Kidney (tissue), 22 donors: ENCODE measurements at places on chromosomes 3 and 15. TPM values are rescaled to one million over a fixed set of nuclear protein-coding genes. Genes with fewer than 3 reads are reported as not detected.

CYP19A1 gene
- 0.50 TPM for total RNA-seq

MRPS25 gene
- 57.2 TPM for total RNA-seq

C3orf22 gene
- total RNA-seq: not detected

MAP1A gene
- 9.3 TPM for total RNA-seq

PLSCR2 gene
- total RNA-seq: 1.4 TPM

SEMA7A gene
- total RNA-seq: 3.6 TPM

ZDHHC19 gene
- total RNA-seq: 0.57 TPM

IGF1R gene
- total RNA-seq: 73.2 TPM

RPP25 gene
- total RNA-seq: 7.2 TPM

RTP1 gene
- not detected for total RNA-seq

GRCh38 chr3:140843656-140844055, 98.0 kb upstream of the SLC25A36 start:
- H3K4me1 ChIP-seq: no peaks in the 10 kb centered on the region
- no peaks in the 10 kb centered on the region for H3K36me3 ChIP-seq
- H3K27ac ChIP-seq: no peak overlapping the region
- DNase-seq: no peak

GRCh38 chr15:101637516-101637915, 14.7 kb downstream of the TM2D3 start:
- DNase-seq: no peak
- no peak overlapping the region for H3K27ac ChIP-seq
- H3K4me1 ChIP-seq: no peaks in the 10 kb centered on the region
- no peaks in the 10 kb centered on the region for H3K27me3 ChIP-seq
- peaks cover 10% of the 10 kb centered on the region for H3K36me3 ChIP-seq
- no peak overlapping the region for H3K4me3 ChIP-seq

DNA sequence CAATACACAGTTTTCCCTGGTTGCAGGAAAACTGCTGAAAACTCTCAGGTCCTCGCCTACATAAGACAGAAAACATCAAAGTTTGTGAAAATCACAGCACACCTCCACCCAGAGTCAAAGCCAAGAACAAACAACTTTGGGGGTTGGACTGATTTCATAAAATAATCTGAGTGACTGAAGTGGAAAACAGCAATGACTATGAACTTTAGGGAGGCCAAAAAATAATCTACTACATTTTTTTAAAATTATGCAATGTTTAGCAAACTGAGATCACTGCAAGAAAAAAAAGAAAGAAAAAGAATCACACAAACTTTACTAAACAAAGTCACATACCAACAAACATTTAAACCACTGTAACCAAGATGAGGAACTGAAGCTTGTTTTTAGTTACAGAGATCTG, 15.9 kb upstream of the FOXP1 start:
- H3K4me1 ChIP-seq: no peaks in the 10 kb centered on the region
- no peak overlapping the region for H3K4me3 ChIP-seq
- no peak for DNase-seq
- H3K36me3 ChIP-seq: no peaks in the 10 kb centered on the region

DNA sequence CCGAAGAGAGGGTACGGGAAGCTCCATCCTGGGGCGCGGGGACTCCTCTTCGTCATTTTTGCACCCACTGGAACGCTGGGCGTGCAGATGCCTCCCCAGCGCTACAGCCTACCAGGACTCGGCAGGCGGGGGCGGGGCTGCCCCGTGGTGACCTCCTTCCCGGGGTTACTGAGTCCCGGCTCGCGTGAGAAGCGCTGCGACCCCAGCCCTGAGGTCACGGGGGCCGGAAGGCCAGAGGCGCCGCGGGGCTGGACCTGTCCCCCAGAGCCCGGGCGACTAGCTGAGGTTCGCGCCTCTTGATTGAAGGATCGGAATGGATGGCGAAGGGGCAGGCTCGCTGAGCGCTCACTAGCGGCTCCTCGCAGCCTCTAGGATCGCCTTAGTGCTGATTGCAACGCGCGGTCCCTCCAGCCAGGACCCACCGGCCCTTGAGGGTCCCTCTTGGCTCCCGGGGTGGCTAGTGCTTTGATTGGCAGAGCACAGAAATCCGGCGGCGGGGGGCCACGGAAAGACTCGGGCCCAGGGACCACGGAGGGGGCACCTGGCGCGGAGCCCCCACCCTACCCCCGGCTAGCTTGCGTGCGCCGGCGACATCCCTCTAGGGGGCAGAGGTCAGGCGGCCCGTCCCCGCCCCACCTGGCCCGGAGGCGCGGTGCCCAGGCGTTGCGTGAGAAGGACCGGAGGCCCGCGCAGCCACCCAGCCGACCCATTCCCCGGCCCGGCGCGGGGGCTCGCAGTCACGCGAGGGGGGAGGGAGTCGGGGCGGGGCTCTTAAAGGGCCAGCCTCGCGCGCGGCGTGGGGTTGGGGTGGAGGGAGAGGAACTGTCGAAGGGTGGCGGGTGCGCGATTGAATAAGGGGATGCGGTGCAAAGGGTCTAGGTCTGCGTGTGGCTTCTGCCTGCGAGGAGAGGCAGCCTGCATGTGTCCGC, 781 bp upstream of the CYP1A1 start:
- no peaks in the 10 kb centered on the region for H3K36me3 ChIP-seq
- peak; percentile 50 for DNase-seq
- H3K27me3 ChIP-seq: peaks cover 9% of the 10 kb centered on the region
- peak overlapping the region; percentile 32 for H3K4me3 ChIP-seq
- no peak overlapping the region for H3K27ac ChIP-seq
- no peaks in the 10 kb centered on the region for H3K4me1 ChIP-seq

GRCh38 chr3:100879195-100879810, 113.9 kb downstream of the ABI3BP start:
- no peak overlapping the region for H3K27ac ChIP-seq
- H3K4me3 ChIP-seq: no peak overlapping the region
- H3K4me1 ChIP-seq: no peaks in the 10 kb centered on the region
- DNase-seq: no peak

DNA sequence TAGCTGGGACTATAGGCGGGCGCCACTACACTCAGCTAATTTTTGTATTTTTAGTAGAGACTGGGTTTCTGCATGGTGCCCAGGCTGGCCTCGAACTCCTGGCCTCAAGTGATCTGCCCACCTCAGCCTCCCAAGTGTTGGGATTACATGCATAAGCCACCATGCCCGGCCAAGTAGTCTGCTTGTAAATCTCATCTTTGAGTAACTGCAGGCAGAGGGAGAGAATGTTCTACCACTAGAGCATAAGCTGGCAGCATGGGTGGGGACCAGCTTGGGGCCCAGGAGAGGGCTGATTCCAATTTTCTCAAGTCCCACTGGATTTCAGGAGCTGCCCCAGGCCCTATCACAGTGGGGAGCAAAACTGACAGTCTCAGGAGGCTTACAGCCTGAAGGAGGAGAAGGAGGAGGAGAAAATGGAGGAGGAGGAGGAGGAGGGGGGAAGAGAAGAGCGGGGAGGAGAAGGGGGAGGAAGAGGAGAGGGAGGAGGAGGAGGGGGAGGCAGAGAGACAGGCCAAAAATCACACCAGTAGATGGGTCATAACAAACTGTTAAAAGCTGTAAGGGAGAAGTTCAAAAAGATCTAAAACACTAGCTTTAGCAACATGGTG, 229.1 kb upstream of the IGF1R start:
- no peaks in the 10 kb centered on the region for H3K27me3 ChIP-seq
- no peak for DNase-seq
- no peak overlapping the region for H3K27ac ChIP-seq
- peaks cover 9% of the 10 kb centered on the region for H3K4me1 ChIP-seq

DNA sequence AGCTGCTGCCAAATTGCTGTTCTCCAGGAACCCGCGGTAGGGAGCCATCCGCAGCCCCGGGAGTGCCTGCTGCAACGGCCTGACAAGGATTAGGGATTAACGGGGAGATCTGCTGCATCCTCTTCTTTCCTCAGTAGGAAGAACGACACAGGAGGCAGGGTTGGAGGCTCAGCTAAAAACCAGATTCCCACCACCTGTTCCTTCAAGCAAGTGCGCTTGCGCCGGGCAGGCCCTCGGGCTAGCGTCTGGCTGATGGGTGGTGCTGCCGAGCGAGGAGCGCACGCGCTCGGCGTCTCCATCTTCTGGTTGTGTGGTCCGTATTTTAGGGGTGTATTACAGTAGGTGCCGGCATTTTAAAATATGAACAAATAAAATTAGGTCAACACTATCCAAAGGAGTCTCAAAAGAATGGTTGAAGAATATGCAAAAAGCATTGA, 25.4 kb upstream of the SLC25A26 start:
- no peak overlapping the region for H3K27ac ChIP-seq
- peak; percentile 86 for DNase-seq
- H3K36me3 ChIP-seq: no peaks in the 10 kb centered on the region
- H3K27me3 ChIP-seq: no peaks in the 10 kb centered on the region

DNA sequence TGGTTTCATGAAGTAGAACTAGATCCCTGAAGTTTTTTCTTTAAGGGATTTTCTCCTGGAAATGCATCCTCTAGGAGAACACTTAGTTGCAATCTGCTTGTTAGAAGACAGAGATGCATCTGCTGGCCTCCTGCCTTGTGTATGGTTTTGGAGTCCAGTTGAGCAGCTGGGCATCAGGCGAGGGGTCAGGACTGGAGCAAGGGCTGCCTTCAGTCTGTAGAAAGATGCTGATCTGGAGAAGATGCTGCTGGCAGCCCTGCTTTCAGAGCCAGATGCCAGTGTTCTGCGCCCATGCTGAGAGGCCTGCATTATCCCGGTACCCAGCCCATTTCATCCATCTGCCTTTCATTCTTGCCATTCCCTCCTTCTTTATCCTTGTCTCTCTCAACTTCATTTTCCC, 77.4 kb downstream of the CHCHD6 start:
- no peak overlapping the region for H3K4me3 ChIP-seq
- no peak overlapping the region for H3K27ac ChIP-seq
- DNase-seq: no peak
- H3K4me1 ChIP-seq: no peaks in the 10 kb centered on the region
- no peaks in the 10 kb centered on the region for H3K36me3 ChIP-seq
- H3K27me3 ChIP-seq: no peaks in the 10 kb centered on the region

DNA sequence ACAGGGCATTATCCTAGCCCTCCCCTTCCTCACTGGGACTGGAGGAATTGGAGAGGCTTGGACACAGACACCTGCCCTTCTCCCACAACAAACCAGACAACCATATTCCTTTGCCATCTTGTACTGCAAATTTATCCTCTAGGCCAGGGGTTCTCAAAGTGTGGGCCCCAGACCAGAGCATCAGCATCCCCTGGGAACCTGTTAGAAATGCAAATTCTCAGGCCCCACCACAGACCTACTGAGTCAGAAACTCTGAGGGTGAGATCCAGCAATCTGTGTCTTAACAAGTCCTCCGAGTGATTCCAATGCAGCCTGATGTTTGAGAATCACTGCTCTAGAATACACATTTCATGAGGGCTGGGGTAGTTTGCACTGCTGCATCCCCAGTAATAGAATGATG, 115.4 kb downstream of the OXNAD1 start:
- DNase-seq: no peak
- H3K27me3 ChIP-seq: no peaks in the 10 kb centered on the region
- H3K4me3 ChIP-seq: no peak overlapping the region
- H3K4me1 ChIP-seq: no peaks in the 10 kb centered on the region

DNA sequence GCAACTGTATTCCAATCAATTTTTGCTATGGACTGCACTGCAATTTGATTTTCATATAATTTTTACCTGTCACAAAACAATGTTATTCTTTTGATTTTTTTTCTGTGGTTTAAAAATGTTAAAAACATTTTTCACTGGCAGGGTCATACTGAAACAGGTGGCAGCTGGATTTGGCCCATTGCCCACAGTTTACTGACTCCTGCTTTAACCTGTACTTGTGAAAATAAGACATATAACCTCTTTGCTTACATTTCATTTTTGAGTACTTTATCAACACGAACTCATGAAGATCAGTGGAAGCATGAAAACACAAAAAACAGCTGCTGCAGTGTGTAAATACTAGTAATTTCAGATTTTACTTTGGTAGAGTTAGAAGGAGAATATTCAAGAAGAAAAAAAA, 313.1 kb downstream of the WDR72 start:
- peak; percentile 12 for DNase-seq
- H3K27ac ChIP-seq: no peak overlapping the region
- no peaks in the 10 kb centered on the region for H3K4me1 ChIP-seq
- no peak overlapping the region for H3K4me3 ChIP-seq
- H3K36me3 ChIP-seq: no peaks in the 10 kb centered on the region

DNA sequence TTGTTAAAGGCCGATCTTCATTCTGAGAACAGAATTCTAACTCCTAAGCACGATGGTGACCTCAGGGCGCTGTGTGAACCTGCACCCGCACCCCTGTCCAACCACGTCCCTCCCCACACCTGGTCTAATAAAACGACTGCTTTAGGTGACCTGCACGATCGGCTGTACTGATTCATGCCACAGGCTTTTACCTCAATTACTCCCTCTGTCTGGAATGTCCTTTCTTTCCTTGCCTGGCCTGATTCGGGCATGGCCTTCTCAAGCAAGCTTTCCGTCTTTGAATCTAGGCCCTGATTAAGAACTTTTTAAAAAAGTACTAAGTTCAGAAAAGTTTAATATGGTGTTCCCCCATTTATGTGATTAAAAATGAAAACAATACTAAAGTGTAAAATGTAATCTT, 842 bp upstream of the U2SURP start:
- peak; percentile 63 for DNase-seq
- H3K4me3 ChIP-seq: peak overlapping the region; percentile 93
- peak overlapping the region; percentile 86 for H3K27ac ChIP-seq

- peaks cover 4% of the 10 kb centered on the region for H3K4me1 ChIP-seq
- peaks cover 2% of the 10 kb centered on the region for H3K36me3 ChIP-seq
- H3K27me3 ChIP-seq: no peaks in the 10 kb centered on the region
- H3K4me3 ChIP-seq: no peak overlapping the region
- no peak overlapping the region for H3K27ac ChIP-seq
- no peak for DNase-seq
Measured at GRCh38 chr15:78879517-78880241, 7.0 kb downstream of the MORF4L1 start.

DNA sequence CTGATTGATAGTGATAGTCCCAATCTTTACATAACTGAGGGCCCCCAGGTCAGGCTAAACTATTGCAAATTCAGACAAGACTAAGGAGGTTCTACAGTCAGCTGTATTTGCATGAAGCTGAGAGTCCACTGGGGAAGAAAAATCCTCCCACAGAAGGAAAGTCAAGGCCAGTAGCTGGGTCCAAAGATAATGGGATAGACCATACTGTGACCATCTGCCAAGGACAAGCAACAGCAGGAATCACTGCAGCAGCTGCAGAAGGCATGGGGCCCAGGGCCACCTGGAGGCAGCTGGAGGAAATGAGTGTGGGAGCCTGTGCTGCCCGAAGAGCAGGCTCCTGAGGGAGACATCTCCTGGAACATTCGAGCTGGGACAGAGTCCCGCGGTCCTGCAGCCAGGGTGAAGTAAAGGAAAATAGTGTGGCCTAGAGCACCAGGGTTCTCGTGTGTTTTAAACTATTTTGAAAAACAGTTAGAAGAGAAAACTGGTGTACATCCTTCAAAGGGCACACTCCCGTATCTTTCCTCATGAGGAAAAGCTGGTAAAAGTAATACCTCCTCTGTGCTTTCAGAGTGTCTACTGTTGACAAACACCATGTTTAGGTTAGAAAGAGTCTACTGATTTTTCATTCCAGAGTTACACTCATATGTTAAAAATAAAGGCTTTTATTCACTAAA, 13.2 kb upstream of the TMEM212 start:
- no peaks in the 10 kb centered on the region for H3K36me3 ChIP-seq
- no peaks in the 10 kb centered on the region for H3K4me1 ChIP-seq
- no peak overlapping the region for H3K4me3 ChIP-seq
- no peaks in the 10 kb centered on the region for H3K27me3 ChIP-seq
- DNase-seq: peak; percentile 82
- no peak overlapping the region for H3K27ac ChIP-seq
